ENCODE measurements at places on chromosomes 3 and 15. TPM values are rescaled to one million over a fixed set of nuclear protein-coding genes. Genes with fewer than 3 reads are reported as not detected.

GRCh38 chr3:45947361-45947760 lies 4.1 kb downstream of the CXCR6 start:
- no peak overlapping the region for H3K4me3 ChIP-seq
- no peaks in the 10 kb centered on the region for H3K27me3 ChIP-seq
- H3K4me1 ChIP-seq = no peaks in the 10 kb centered on the region
- H3K27ac ChIP-seq = no peak overlapping the region
- DNase-seq = no peak

GRCh38 chr3:94210256-94210655 lies 147.4 kb downstream of the NSUN3 start:
- DNase-seq = no peak
- no peak overlapping the region for H3K27ac ChIP-seq
- no peaks in the 10 kb centered on the region for H3K36me3 ChIP-seq
- no peak overlapping the region for H3K4me3 ChIP-seq

PAQR5 gene
- total RNA-seq = not detected

CHCHD4 gene
- 21.0 TPM for total RNA-seq

SSUH2 gene
- not detected for total RNA-seq

POC1A gene
- total RNA-seq = 23.4 TPM
